ENCODE measurements at places on chromosomes 12 and 14.

DNA sequence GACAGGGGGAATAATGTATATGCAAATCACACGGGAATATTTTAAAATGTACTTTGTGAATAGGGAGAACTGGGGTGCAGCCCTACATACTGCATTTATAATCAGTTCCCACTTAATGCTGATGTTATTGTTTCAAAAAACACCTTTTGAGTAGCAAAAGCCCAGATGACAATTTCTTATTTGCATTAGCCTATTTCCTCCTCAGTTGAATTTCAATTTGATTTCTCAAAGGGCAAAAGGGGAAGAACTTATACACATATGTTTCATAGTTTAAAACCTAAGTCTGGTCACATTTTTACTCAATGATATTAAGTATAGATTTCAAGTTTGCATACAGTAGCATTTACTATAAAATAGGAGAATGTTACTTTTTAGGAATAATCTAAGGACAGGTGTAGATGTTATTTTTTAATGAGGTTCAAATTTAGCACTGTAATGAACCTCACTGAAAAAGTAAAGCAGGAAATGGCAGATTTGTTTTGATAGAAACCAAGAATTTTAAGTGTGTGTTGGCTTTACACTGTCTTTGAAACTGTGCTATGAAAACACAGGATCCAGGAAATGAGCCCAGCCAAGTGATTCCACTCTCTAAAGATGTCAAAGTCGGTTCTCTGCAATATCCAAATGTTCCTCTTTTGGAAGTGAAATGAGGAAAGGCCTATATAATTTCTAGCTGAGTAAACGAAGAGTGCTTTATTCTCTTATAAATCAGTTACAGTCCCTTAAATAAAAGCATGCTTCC lies 367.4 kb downstream of the BTG1 start:
- no peak for DNase-seq

DNA sequence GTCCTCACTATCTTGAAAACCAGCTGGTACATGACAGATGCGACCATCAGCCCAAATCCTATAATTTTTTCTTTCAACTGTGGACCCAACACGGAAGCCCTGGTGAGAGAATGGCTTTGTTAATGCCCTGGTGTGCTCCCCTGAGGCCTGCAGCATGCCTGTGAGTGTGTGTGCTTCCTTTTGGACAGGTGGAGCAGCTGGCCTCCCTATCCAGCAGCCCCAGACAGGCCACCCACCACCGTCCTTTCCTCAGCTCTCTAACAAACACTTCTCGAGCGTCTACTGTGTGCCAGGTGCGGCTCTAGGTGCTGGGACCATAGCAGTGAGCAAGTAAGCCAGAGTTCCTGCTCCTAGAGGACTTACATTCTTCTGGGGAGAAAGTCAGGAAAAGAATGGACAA lies 78.9 kb upstream of the GZMB start:
- no peak for DNase-seq

GRCh38 chr14:61502459-61503093 lies 181.2 kb downstream of the PRKCH start:
- DNase-seq, result no peak

- no peak for DNase-seq
Measured at GRCh38 chr14:91935586-91935985, 11.9 kb downstream of the FBLN5 start.

GRCh38 chr14:71648725-71649124 lies 283.5 kb upstream of the RGS6 start:
- no peak for DNase-seq

DNA sequence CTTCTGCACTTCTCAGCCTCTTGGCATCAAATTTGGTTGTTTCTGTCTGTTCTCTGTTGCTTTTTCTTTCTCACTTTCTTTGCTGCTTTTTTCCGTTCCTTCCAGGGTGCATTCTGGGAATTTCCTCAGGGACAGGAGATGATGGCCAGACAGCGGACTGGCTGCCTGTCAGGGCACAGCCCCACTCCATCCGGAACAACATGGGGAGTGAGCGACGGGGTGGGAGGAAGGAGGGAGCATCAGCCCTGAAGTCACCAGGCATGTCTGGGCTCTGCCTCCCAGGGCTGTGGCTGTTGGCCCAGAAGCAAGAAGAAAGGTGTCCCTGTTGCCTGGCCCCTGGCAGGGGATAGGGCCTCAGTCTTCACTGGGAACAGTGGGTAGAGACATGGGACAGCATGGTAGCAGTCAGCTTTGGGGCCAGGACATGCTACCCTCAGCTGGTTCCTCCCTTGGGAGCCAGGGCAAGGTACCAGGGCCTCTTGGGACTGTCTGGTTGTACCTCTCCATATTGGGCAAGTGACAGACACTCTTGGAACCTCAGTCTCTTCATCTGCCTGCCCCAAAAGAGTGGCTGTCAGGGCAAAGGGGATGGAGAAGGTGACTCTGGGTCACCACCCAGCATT lies 8.6 kb downstream of the PGF start:
- DNase-seq, result no peak

Data from stimulated activated CD4-positive, alpha-beta T cell treated with anti-CD3 and anti-CD28 coated beads, Interleukin-15, amount 100 ng/mL, for 1 hour (primary cell).